Caudate nucleus (tissue), 63 donors: ENCODE measurements at places on chromosomes 1 and 21.

- DNase-seq: no peak
These were observed 5.8 kb downstream of the KIAA1614 start for GRCh38 chr1:180918519-180918918.

DNA sequence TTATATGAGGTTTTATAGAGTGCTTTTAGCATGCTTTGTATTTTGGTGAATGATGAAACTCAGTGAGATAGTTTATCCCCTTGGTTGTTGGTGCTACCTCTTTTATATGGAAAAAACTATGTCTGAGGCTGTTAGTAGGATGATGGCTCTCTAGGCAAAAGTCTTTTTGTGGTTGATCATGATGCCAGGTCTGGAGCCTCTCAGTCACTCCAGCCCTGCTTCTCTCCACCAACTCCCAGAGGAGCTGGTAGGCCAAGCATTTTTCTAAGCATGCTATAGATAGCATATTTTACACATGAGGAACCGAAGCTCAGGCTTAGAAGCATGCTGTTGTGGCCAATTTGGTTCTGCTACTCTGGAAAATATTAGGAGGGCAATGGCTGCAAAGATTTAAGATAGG, 82.2 kb downstream of the FMN2 start:
- no peak for DNase-seq

DNA sequence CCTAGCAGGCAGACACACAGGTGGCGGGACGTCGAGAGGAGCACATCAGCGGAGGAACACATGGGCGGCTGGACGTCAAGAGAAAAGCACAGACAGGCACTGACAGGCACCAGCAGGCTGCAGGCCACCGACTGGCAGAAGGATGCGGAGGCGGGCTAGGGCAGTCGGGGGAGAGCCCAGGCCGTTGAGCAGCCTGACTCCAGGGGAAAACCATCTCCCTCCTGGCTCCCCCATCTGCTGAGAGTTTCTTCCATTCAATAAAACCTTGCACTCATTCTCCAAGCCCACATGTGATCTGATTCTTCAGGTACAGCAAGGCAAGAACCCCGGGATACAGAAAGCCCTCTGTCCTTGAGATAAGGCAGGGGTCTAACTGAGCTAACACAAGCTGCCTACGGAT, 25.5 kb downstream of the B3GALT5 start:
- DNase-seq: no peak

- no peak for DNase-seq
These were observed 211.5 kb upstream of the USP24 start for GRCh38 chr1:55426619-55427018.

DNA sequence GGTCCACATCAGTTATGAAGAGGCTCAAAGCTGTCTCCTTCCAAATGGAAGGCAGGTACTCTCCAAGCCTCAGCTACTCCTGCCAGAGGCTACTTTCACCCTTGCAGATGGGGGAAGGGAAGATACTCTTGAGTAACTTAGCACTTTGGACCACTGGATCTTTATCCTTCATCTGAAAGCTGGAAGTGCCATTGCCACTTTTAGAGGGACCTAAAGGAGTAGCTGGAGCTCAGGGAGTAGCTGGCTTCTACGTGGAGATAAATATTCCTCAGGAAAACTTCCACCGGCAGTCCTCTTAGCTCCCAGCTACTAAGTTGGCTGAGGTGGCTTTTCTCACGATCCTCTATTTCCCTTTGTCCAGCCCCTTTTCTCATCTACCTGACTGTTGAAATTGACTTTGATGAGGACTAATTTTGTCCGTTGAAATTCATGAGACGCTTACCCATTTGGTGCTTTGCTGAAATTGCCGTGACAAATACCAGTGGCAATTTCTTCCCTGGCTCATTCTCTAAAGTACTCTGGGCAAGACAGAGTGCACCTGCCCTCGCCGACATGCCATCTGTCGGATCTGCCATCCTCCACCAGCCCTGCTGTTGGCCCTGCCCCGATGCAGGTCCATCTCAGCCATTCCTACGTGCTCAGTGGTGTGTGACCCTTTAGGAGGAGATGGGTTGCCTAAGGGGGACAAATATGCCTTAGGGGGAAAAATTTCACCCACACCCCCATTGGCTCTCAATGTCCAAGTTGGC, 13.6 kb downstream of the IGSF21 start:
- DNase-seq: no peak

DNA sequence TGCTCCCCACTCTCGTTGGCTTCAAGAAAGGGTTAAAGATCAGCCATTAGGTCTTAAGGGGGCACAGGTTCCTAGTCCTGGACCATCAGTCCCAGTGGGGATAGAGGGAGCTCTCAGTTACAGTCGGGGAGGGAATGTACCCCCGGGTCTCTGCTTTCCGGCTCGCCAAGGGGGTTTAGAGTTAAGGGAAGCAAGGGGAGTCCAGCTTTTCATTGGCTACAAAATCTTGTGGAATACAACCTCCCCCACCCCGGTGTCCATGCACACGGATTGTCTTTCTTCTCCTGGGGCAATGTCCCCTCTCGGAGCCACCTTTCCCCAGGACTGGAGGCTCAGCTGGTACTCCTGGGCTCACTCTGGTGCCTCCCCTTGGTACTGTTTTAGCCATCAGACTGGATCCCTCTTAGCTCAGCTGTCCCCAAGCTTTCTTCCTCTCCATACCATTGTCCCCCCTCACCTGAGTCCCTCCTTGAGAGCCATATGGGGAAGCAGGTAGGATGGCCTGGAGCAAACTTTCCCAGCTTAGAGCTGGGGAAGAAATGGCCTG, at the start of gene A3GALT2:
Gene A3GALT2 (minus strand): TSS at position 480 of the 547 bp plus-strand sequence. CDS start 0 bp downstream, at position 480.
- no peak for DNase-seq

DNA sequence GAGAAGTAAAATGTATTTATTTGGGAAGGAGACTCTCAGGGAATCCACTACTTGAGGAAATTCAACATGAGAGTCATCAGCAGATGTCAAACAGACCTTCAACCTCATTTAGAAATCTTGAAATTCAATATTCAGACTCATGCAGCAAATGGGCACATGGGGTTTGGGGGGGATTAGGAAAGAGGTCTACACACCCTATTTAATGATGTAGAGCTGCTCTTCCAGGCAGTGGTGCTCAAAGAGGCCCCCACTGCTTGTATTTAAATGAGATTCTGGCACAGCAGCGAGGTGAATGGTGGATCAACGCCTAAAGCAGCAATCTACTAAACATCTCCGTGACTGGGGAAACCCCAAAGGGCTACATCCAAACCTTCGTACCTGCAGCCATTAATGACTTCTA, 213.2 kb upstream of the C8B start:
- DNase-seq: no peak

GRCh38 chr1:39704757-39705156, 13.5 kb upstream of the HPCAL4 start:
- DNase-seq: no peak

- DNase-seq: no peak
These were observed 44.0 kb upstream of the LMO4 start for GRCh38 chr1:87284456-87285240.

DNA sequence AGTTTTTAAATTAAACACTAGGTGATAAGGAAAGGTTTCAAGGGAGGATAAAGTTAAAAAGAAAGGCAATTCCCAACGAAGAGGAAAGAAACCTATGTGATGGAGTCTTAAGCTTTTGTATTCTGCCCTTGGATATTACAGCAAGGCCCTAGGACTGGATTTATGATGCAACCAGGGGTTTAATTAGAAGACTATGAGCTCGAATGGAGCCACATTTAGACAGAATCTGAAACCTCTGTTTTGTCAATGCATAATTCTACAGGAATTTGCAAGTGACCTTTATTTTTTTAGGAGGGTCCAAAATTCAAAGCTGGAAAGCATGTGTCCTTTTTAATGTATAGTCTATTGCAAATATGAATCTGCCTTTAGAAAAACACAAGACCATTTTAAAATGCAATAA, 37.9 kb downstream of the TGFB2 start:
- DNase-seq: no peak

GRCh38 chr1:28441674-28442073, 64.2 kb upstream of the RCC1 start:
- DNase-seq: no peak

DNA sequence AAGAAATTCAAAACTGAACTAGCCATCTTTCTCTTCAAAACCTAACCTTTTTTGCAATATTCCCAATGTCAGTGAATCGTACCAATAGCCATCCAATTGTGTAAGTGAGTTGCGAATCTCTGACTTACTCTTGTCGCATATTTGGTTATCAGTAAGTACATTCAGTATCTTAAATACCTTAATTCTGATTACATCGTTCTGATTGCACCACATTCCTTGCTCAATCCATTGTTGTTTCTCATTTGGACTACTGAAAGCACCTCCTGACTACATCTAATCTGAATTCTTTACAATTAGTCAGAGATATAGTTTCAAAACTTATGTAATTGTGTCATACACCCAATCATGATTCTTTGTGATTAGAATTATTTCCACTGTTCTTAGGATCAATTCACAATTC, 16.8 kb upstream of the BRINP3 start:
- DNase-seq: no peak

DNA sequence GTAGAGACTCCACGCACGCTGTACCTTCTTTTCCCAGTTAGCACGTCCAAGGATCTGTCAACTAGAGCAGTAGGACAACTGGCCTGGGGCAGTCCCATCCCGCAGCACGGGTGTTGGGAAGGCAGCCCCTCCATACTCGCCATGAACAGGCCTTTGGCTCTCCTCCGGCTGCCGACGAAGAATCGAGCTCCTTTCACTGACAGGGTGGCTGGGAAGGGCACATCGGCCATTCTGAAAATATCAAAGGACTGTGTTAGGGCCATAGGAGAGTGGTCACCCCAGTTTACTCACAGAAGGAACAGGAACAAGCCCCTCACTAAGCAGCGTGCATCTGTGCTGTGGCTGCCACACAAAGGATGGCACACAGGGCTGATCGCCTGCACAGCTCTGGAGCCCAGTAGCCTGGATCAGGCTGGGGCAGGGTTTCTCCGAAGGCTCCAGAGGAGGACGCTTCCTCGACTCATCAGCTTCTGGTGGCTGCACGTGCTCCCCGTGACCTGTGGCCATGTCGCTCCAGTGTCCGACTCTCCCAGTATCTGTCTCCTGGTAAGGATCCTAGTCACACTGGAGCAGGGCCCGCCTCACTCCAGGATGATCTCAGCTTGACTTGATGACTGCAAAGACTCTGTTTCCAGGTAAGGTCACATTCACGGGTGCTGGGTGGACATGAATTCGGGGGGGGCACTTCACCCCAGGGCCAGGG, 8.9 kb downstream of the KRTAP10-1 start:
- DNase-seq: no peak

DNA sequence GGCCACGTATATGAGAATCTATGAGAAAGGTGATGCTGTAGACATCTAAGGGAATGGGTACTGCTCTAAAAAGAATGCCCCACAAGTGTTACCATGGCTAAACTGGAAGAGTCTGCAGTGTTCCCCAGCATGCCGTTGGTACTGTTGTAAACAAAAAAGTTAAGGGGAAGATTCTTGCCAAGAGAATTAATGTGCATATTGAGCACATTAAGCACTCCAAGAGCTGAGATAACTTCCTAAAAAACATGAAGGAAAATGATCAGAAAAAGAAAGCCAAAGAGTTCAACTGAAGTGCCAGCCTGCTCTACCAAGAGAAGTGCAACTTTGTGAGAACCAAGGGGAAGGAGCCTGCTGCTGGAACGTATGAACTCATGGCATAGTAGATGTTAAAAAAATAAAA, 40.8 kb downstream of the PLPP3 start:
- DNase-seq: no peak

GRCh38 chr1:108750476-108751181, 4.2 kb downstream of the STXBP3 start:
- DNase-seq: no peak

DNA sequence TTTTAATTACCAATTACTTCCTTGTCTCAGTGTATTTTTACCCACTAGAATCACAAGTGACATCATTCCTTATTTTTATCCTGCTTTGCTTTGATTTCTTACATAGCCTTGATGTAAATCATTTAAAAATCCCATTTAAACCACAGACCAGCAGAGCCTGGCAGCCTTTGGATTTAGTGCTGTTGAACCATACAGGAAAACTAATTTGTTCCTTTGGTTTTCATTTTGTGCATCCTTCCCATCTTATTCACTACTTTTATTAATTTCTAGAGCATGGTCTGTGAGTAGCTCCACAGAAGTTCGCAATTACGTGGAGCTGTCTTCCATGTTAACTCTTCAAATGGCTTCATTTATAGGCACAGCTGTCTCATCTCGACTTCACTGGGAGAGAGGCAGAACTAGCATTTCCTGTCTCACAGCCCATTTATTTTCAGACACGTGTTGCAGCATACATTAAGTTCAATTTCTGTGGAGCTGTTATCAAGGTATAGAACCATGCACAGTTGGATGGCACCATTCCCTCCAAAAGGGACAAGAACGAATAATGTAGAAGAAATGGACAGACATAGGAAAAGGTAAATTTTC, 235.3 kb downstream of the MRPL39 start:
- DNase-seq: no peak

DNA sequence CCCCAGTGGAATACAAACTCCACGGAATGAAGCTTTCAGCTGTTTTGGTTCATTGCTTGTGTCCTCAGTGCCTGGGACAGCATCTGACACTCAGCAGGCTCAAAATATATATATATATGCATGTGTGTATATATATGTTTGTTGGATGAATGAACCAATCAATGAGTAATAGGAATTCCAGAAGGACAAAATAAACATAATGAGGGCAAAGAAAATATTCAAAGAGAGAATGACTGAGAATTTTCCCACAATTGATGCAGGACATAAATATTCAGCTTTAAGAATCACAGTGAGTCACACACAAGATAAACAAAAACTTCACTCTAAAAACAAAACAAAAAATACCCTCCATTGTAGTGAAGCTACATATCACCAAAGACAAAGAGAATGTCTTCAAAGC, 64.0 kb downstream of the CHD5 start:
- no peak for DNase-seq

GRCh38 chr1:184186167-184186566, 134.6 kb downstream of the TSEN15 start:
- DNase-seq: no peak
